ENCODE measurements at places on chromosomes 5 and 9.

DNA sequence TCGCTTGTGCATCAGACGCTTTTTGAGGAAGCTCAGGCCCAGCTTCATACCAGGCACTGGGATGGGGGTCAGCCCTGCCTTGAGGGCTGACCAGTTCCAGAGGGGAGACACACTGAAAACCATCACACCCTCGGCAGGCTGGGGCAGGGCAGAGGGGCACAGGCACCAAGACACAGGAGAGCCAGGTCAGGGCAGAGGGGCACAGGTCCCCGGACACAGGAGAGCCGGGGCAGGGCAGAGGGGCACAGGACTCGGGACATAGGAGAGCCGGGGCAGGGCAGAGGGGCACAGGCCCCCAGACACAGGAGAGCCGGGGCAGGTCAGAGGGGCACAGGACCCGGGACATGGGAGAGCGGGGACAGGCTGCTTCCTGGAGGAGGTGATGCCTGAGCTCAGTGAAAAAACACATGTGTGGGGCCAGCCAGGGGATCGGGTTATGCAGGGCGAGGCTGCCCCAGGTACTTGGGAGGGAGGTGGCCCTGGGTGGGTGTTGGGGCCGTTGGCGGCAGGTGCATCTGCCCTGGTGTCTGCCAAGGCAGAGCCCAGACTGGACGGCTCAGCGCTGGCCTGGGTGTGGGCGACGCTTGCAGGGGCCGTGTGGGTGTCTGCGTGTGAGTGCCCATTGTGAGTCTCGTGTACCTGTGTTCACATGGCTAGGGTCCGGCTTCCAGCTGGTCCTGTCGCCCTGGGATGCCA, 15.1 kb upstream of the SLC2A6 start:
- no peak for DNase-seq

GRCh38 chr9:121201045-121201737, 478 bp downstream of the RAB14 start:
- no peak for DNase-seq

- DNase-seq: no peak
Observed at GRCh38 chr9:133463234-133463863, 3.6 kb downstream of the CACFD1 start.

DNA sequence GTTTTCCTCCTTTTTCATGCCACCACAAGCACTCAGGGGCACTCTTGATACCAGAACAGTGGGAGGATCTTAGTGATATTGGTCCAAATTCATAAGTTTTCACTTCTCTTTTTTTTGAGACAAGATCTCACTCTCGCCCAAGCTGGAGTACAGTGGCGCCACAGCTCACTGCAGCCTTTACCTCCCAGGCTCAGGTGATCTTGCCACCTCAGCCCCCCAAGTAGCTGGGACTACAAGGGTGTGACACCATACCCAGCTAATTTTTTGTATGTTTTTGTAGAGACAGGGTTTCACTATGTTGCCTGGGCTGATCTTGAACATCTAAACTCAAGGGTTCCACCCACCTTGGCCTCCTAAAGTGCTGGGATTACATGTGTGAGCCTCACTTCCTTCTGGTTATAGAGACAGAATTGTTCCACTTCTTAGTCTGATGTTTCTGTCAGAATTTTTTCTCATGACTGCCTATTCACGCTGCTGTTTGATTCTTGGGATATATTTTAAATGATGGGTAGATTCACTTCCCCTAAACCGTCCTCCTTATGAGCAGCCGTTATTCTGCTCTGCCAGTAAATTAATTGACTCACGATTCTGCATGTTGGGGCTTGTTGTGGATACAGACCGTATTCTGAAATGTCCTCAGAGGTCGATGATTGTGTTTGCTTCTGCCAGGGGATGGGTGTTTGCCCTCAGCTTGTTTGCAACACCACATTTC, 30.8 kb downstream of the MTAP start:
- no peak for DNase-seq

- DNase-seq: no peak
Observed at GRCh38 chr9:2872250-2872930, 28.5 kb upstream of the PUM3 start.

DNA sequence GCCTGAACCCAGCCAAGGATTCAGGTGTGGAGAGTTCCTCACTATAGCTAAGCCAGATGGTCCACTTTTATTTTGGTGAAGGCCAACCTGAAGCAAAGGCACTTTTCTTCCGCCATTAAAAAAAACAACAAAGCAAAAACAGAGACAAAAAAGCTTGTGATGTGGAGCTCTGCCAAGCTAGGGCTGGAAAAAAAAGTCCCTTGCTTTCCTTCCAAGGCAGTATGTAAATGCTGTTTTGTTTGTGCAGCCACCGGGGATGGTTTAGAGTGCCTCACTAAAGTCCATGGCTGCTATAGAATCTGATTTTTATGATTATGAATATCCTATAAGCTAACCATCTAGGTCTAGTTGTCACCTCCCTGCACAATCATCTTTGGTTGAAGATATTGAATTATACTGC, 14.9 kb downstream of the MEGF10 start:
- no peak for DNase-seq

DNA sequence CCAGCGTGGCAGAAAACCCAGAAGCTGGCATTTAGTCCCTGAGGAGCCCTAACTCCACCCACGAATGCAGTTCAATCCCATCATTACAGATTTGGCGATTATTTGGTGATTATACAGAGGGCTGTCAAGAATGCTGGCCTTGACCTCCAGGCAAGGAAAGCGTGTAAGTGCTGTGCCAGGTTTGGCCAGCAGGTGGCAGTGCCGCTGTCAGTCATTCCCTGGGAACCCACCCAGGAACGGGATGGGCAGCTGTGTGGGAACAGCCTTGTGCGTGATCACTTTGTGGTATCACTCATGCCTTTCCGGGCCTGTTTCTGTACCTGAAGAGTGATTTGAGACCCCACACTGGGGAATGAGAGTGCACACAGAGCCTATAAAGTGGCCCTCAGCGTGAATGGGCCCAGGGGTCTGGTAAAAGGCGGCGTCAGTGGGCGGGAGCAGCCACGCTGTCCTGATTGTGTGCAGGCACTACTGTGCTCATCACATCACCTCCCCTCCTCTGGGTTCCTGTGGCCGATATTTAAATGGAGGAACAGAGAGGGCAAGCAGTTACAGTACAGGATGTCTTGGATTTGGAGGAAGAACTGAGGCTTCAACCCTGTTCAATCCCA, 215.6 kb downstream of the ROR2 start:
- peak; percentile 30 for DNase-seq

- no peak for DNase-seq
Observed at GRCh38 chr5:85927632-85928031, 690.1 kb upstream of the COX7C start.

DNA sequence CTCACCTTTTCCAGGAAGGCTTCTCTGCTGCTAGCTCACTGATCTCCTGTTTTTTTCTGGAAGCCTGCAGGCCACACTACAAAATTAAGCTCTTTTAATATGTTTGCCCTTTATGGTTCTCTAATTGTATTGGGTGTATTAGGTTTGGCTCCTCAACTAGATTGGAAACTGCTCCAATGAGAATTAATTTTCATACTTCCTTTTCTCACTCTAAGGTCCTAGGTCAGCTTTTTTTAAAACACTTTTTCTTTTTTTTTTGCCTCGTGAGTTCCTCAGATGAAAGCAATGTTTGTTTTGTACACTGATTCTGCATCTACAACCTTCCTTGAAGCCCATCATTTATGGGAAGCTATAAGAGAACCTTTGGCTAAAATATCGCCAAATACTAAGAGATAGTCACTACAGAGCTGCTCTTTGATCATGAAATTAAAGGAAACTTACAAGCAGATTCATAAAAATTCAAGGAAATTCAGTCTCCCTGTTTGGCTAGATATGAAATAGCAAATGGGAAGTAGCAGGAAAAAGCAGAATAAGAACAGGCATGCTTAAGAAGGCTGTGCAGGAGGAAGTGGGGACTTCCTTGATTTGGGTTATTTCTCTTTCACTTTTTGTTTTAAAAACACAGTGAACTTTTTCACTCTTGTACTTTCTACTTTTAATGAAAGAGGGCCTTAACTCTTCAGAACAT, 55.2 kb upstream of the FYB1 start:
- no peak for DNase-seq

GRCh38 chr5:174794931-174795672, 70.7 kb downstream of the MSX2 start:
- peak; percentile 25 for DNase-seq

- DNase-seq: no peak
Observed at GRCh38 chr5:124195411-124195810, 551.0 kb downstream of the ZNF608 start.

Data from NT2/D1 (cell line).